ENCODE measurements at places on chromosomes 3 and 15.

- DNase-seq = no peak
Measured at GRCh38 chr3:106229495-106230278, 360.9 kb upstream of the CBLB start.

DNA sequence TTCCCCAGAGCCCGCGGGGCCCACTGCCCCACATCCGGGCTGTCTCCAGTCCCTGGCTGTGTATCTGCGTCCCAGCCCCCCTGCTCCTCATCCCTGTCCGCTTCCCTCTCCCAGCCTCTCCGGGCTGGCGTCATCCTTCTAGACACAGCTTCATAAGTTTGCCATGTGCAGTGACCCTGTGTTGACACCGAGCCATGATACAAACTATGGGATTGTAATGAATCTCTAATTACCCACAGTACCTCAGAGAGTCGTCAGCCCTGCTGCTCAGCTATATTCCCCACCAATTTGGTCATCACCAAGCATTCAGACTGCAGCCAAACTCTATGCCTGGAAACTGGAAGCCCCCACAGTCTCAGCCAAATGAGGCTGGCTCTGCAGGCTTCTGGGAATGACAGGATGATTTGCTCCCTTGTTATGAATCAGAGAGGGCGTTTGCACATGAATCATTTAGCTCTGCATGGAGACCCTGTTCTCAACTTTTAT is 466.1 kb upstream of the ATP11B start:
- no peak for DNase-seq

- peak; percentile 25 for DNase-seq
Measured at GRCh38 chr3:197352382-197352781, 54.0 kb upstream of the DLG1 start.

DNA sequence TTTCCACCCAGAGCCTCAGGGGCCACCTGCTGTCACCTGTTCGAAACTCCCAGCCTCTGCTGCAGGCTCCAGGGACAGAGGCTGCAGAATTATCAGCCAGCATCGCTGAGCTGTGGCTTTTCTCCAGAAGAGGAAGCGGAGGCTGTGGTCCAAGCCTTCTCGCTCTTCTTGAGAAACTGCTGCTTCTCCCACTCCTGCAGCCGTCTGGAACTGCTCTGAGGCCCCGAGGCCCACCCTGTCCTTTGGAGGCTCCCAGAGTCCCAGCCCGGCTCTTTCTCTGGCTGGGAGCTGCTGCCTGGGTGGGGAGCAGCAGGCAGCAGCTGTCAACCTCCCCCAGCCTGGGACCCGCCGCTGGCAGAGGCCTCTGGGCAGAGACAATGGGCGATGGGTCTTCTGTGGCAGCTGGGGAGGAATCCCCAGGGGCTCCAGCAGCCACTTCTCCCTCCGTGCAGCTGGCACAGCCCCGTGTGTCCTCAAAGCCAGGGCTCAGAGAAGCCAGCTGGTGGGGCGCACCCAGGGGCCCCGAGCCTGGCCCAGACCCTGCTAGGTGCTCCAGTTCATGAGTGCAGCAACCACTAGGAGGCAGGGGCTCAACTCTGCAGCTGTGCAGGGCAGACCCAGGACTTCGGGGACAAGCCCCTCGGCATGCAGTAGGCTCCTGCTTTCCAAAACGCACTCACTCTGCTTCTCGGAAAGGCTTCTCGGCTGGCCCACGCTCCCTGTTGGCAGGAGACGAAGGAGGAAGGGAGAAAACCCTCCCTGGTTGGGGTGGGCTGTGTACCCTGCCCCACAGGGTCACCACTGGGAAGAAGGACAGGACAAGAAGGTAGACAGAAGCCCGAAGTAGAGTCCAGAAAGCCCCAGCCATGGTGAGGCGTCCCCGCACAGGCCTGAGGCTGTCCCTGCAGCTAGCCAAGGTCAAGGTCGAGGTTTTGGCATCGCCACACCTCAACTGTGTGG is 49.9 kb upstream of the FURIN start:
- DNase-seq = no peak

GRCh38 chr3:9915254-9916141 is 1.4 kb upstream of the IL17RC start:
- DNase-seq = peak; percentile 53

- no peak for DNase-seq
Measured at GRCh38 chr3:194212845-194213331, 76.9 kb downstream of the HES1 start.

- DNase-seq = no peak
Measured at GRCh38 chr3:160379628-160380214, 19.3 kb downstream of the IFT80 start.

- no peak for DNase-seq
Measured at GRCh38 chr3:192090586-192090985, 629.6 kb downstream of the PYDC2 start.

GRCh38 chr15:69340243-69340900 is 41.7 kb downstream of the PAQR5 start:
- no peak for DNase-seq

- no peak for DNase-seq
Measured at GRCh38 chr15:83305704-83306291, 21.3 kb upstream of the BNC1 start.

DNA sequence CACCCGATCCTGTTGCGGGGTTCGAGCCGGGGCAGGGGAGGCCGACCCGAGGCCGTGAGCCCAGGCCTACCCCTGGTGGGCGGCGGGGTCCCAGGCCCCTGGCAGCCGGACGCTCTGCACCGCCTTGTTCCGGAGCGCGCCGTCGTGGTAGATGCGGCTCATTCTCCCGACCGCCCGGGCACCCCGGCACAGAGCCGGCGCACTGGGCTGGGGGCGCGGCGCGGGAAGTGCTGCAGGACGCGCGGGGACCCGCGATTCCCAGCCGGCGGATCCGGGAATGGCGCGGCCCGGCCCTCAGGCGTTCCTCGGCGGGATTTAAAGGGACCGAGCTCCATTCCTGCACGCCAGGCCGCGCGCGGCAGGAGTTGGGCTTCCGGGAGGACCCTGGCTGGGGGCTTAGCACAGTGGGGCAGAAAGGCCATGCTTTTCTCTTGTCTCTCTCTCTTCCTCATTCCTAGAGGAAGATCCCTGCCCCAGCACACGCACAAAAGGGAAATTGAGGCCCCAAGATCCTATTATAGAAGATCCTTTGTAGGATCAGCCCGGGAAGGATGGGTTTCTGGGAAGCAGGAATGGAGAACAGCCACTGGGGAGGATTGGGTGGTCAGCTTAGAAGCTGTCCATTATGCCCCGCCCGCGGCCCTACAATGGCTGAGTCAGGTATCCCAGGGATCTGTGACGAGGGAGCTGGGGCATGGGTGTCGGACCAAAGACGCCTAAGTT is at the start of gene ARPIN:
Gene ARPIN, minus strand, starts transcription at position 279 of the 723 bp plus-strand sequence. Its CDS starts 117 bp downstream, at position 162.
- DNase-seq = peak; percentile 72

GRCh38 chr3:136343873-136344555 is 93.9 kb downstream of the PCCB start:
- DNase-seq = peak; percentile 78

GRCh38 chr3:101464235-101464634 is 48.8 kb downstream of the SENP7 start:
- no peak for DNase-seq

- no peak for DNase-seq
Measured at GRCh38 chr3:187072511-187072910, 66.8 kb downstream of the RPL39L start.

DNA sequence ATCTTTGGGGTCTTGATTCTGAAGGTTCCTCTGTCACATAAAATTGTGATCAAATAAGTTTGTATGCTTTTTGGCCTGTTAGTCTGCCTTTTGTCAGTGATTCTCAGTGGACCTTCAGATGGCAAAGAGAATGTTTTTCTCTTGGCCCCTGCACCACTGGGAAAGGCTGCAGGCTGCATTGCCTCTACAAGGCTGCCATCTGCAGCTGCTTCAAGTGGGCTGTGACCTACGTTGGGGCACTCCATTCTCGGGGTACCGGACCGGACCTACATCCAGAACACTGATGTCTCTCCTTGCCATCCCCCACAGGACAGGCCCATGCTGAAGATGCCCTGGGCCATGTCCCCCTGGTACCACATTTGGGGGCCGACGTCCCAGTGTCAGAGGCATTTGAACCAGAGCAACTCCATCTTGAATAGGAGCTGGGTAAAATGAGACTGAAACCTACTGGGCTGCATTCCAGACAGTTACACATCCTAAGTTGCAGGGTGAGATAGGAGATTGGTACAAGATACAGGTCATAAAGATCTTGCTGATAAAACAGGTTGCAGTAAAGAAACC is 37.5 kb upstream of the MFGE8 start:
- no peak for DNase-seq

- no peak for DNase-seq
Measured at GRCh38 chr15:88656760-88657221, 18.0 kb downstream of the ISG20 start.

- peak; percentile 24 for DNase-seq
Measured at GRCh38 chr3:99825004-99825640, 7.5 kb downstream of the CMSS1 start.

- DNase-seq = no peak
Measured at GRCh38 chr3:1015826-1016225, 77.0 kb upstream of the CNTN6 start.

GRCh38 chr15:35624881-35625280 is 78.9 kb upstream of the DPH6 start:
- DNase-seq = peak; percentile 21

DNA sequence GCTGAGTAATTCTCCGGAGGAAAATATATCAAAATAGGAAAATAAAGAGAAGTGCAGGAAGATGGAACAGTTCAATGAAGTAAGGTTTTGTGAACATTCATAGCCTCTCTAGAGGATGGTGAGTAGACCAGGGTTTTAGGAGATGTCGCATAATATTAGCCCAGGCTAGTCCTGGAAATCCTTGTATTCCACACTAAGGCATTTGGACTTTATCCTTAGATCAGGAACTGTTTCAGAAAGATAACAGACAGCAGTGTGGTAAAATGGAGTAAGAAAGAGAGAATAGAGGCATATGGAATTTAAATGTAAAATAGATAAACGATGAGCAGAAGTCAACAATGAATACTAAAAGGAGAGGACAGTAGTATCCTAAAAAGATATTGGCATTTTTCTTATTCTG is 12.1 kb downstream of the COPB2 start:
- DNase-seq = no peak
